ENCODE measurements at places on chromosomes 1 and 21. TPM values are rescaled to one million over a fixed set of nuclear protein-coding genes. Genes with fewer than 3 reads are reported as not detected.

GRCh38 chr1:19390166-19390850 lies 78.2 kb downstream of the SLC66A1 start:
- H3K36me3 ChIP-seq, result peaks cover 4% of the 10 kb centered on the region
- no peak overlapping the region for H3K27ac ChIP-seq
- DNase-seq, result no peak
- 0 out of 2 replicates have a peak, but pooled peaks cover 2% of the 10 kb centered on the region for H3K4me1 ChIP-seq
- no peaks in the 10 kb centered on the region for H3K27me3 ChIP-seq

DNA sequence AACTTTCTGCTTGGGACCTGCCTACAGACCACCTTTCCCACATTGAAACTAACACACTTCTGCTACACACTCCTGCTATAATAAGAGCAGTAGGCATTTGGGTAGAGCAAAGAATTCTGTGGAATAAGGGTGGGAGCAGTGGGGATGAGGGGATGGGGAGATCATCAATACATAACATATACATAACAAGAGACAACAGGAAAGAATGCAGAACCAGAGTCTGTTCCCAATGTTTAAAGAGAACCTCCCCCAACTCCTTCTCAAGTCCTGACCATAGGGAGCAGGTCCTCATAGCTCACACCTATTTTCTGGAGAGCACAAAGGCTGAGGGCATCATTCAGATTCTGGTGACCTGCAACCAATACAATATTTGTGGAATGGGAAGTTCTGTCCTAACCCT lies 121.6 kb upstream of the BARHL2 start:
- H3K4me3 ChIP-seq, result no peak overlapping the region
- peaks cover 3% of the 10 kb centered on the region for H3K36me3 ChIP-seq
- H3K27me3 ChIP-seq, result peaks cover 88% of the 10 kb centered on the region
- no peak for DNase-seq

DNA sequence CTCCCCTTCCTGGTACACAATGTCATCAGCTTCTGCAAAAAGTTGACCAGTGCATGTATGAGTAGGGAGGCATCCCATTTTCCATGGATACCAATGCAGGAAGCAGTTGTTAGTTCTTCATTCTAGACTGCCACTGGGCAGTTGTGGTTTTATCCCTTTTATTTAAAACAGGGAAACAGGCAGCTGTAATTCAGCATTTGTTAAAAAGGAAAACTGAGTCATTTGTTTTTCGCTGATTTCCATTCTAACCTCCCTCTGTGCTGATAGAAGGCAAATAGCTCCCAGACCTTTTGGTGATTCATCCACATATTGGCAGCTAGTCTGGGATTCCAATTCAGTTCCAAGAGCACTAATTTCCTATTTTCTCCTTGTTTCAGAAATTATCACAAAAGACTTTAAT lies 21.1 kb upstream of the ABCA4 start:
- no peak for DNase-seq
- no peaks in the 10 kb centered on the region for H3K27me3 ChIP-seq

- no peaks in the 10 kb centered on the region for H3K36me3 ChIP-seq
- H3K4me1 ChIP-seq, result peaks cover 1% of the 10 kb centered on the region
- H3K4me3 ChIP-seq, result no peak overlapping the region
- no peak for DNase-seq
- no peaks in the 10 kb centered on the region for H3K27me3 ChIP-seq
- no peak overlapping the region for H3K27ac ChIP-seq
These were observed 9.8 kb upstream of the TSPAN2 start for GRCh38 chr1:115098979-115099692.

DNA sequence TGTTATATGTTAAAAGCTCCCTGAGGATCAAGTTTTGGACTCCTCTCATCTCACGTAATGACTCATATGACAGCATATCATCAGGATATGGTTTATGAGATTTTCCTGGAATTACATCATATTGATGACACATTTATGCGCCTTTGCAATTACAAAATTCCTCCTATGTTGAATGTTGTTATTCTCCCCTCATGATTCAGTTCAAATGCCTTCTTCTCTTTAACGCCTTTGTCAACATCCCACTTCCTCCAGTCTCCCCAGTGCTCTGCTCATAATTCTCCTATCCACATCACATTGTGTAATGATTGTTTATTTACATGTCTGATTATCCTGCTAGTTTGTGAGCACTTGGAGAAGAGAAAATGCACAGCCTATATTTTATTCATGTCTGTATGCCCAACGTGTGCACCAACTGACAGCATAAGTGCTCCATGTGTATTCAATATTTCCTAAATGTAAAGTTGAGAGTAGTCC lies 80.9 kb upstream of the BACH1 start:
- no peak overlapping the region for H3K4me3 ChIP-seq
- H3K36me3 ChIP-seq, result no peaks in the 10 kb centered on the region
- H3K27ac ChIP-seq, result no peak overlapping the region
- no peaks in the 10 kb centered on the region for H3K27me3 ChIP-seq

- peaks cover 20% of the 10 kb centered on the region for H3K4me1 ChIP-seq
- H3K27me3 ChIP-seq, result no peaks in the 10 kb centered on the region
- H3K27ac ChIP-seq, result no peak overlapping the region
- no peaks in the 10 kb centered on the region for H3K36me3 ChIP-seq
- H3K4me3 ChIP-seq, result no peak overlapping the region
- DNase-seq, result no peak
These were observed 2.6 kb downstream of the LEFTY1 start for GRCh38 chr1:225886159-225887029.

DNA sequence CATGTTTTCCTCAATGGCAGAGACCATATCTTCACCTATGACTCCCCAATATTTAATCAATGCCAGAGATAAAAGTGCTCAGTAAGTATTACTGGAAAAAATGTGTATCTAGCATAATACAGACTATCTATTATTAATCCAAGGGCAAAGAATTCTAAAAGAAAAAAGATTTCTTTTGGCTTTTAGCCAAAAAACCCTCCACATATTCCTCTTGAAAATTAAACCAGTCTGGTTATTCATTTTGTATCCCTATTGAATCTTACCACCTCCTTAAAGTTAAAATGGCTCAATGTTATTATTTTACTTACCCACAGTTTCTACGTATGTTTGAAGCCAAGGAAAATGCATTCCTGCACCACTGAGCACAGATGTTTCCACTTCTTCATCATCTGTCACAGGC lies 1.6 kb downstream of the TAF1A start:
- H3K27ac ChIP-seq, result no peak overlapping the region
- H3K4me3 ChIP-seq, result no peak overlapping the region
- H3K36me3 ChIP-seq, result peaks cover 2% of the 10 kb centered on the region

GRCh38 chr1:92989936-92990583 lies 28.8 kb upstream of the DIPK1A start:
- DNase-seq, result no peak
- H3K4me3 ChIP-seq, result no peak overlapping the region
- H3K27me3 ChIP-seq, result no peaks in the 10 kb centered on the region
- H3K4me1 ChIP-seq, result no peaks in the 10 kb centered on the region
- no peaks in the 10 kb centered on the region for H3K36me3 ChIP-seq

DNA sequence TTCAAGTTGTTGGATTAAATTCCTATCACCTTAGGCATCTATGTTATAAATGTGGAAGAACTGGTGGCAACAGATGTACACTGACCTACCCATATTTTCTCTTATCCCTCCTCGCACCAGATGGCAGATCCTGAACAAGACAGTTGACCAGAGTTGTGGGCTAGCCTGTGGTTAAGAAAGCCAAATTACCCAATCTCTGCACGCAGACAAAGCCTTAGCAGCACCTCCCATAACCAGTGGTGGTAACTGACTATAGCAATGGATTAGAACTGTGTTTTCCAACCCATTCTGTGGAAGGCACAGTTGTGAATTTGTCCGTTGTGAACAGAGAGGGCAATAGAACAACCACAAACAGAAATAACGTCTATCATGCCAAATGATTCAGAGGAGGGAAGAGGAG lies 20.6 kb downstream of the ABCB10 start:
- H3K36me3 ChIP-seq, result no peaks in the 10 kb centered on the region
- H3K4me3 ChIP-seq, result no peak overlapping the region
- no peaks in the 10 kb centered on the region for H3K27me3 ChIP-seq
- no peaks in the 10 kb centered on the region for H3K4me1 ChIP-seq

- H3K27me3 ChIP-seq, result no peaks in the 10 kb centered on the region
- H3K27ac ChIP-seq, result no peak overlapping the region
- no peaks in the 10 kb centered on the region for H3K36me3 ChIP-seq
- no peak overlapping the region for H3K4me3 ChIP-seq
- H3K4me1 ChIP-seq, result no peaks in the 10 kb centered on the region
- DNase-seq, result no peak
These were observed 135.8 kb upstream of the B3GALT2 start for GRCh38 chr1:193322211-193322610.

GRCh38 chr1:209400351-209401220 lies 182.9 kb upstream of the CAMK1G start:
- peaks cover 23% of the 10 kb centered on the region for H3K4me1 ChIP-seq
- H3K36me3 ChIP-seq, result no peaks in the 10 kb centered on the region
- H3K27ac ChIP-seq, result no peak overlapping the region

- H3K4me1 ChIP-seq, result no peaks in the 10 kb centered on the region
- no peak overlapping the region for H3K27ac ChIP-seq
- DNase-seq, result no peak
- no peaks in the 10 kb centered on the region for H3K27me3 ChIP-seq
- no peaks in the 10 kb centered on the region for H3K36me3 ChIP-seq
- no peak overlapping the region for H3K4me3 ChIP-seq
These were observed 14.0 kb upstream of the RC3H1 start for GRCh38 chr1:174036204-174036603.

DNA sequence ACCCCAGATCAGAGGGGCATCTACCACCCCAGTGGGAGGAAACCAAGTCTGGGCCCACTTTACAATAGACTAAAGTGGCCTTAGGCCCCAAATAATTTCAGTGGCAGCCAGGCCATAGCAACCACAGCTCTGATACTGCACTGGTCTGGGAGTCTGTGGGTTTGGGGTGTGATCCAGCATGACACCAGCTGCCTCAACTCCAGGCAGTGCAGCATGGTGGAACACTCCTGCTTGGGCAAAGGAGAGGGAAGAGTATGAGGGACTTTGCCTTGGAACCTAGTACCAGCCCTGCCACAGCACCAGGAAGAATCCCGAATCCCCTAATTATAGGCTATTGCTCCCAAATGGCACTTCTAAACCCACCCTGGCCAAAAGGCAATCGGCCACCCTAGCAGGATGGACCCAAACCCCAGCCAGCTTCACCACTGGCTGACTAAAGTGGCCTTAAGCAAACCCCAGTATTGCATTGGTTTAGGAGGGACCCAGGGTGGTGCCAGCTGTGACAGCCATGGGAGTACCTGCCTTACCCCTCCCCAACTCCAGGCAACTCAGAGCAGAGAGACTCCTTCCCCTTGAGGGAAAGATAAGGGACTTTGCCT lies 47.1 kb downstream of the PACC1 start:
- no peaks in the 10 kb centered on the region for H3K4me1 ChIP-seq
- no peaks in the 10 kb centered on the region for H3K27me3 ChIP-seq
- no peak overlapping the region for H3K27ac ChIP-seq
- no peak for DNase-seq

GRCh38 chr1:30232288-30232899 lies 491.0 kb downstream of the MATN1 start:
- H3K36me3 ChIP-seq, result no peaks in the 10 kb centered on the region
- peak; percentile 58 for DNase-seq
- H3K4me3 ChIP-seq, result no peak overlapping the region
- H3K4me1 ChIP-seq, result no peaks in the 10 kb centered on the region
- H3K27me3 ChIP-seq, result no peaks in the 10 kb centered on the region

DNA sequence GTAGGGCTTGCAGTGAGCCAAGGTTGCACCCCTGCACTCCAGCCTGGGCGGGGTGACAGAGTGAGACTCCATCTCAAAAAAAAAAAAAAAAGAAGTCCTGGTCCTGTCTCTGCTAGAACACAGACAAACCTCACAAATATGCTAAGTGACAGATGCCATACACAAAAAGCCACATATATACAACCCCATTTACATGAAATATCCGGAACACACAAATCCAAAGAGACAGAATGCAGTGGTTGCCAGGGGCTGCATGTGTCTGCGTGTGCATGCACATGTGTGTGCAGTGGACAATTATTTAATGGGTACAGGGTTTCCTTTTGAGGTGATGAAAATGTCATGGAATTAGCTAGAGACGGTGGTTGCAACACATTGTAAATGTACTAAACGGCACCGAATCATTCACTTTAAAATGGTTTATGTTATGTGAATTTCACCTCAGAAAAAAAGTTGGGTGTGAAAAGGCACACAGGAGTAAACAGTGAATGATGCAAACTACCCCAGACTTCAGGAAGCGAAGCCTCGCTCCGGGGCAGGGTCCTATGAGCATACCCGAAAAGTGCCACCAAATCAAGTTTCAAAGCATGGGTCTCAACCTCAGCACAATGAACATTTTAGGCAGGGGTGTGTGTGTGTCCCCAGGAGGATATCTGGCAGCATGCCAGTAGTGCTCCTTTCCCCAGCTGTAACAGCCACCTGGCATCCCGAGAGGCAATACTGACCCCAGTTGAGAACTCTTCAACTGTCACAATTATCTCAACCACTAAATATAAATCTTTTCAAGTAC lies 48.3 kb downstream of the GNB1 start:
- no peaks in the 10 kb centered on the region for H3K4me1 ChIP-seq
- H3K36me3 ChIP-seq, result no peaks in the 10 kb centered on the region
- H3K27me3 ChIP-seq, result no peaks in the 10 kb centered on the region

DNA sequence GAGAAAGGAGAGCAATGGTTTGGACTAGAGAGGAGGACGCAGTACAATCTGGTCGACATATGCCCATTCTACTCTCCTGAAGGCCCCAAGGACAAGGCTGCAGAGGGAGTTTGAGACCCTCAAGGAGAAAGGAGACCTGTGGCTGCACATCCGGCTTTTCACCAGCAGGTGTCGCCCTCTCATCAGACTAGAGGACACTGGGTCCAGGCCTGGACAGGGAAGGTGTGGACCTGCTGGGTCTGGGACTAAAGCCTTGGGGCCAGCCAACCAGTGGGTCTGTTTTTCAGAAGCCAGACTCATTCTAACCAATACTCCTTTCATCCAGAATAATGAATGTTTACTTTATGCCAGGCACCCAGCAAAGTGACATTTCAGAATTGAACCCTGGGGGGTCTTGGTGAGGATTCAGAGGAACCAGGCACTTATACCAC lies 5.0 kb downstream of the SRARP start:
- no peak overlapping the region for H3K27ac ChIP-seq
- DNase-seq, result peak; percentile 64
- H3K36me3 ChIP-seq, result no peaks in the 10 kb centered on the region
- peaks cover 11% of the 10 kb centered on the region for H3K4me1 ChIP-seq
- H3K27me3 ChIP-seq, result no peaks in the 10 kb centered on the region

DNA sequence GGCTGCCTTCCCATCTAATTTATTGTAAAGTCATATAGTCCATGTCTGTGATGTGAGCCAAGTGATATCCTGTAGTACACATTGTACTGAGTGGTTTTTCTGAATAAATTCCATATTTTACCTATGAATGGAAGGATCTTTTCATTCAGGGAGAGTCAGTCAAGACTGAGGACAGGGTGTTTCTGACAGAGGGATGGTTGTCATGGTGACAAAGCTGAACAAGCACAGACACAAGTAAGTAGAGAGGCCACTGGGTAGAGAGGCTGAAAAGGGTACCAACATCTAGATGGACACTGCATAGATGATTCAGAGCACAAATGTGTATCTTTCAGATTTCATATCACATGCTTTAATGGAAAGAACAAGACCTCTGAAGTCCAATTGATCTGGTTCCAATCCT lies 22.6 kb upstream of the IL20 start:
- H3K4me1 ChIP-seq, result no peaks in the 10 kb centered on the region
- H3K27me3 ChIP-seq, result no peaks in the 10 kb centered on the region
- no peak overlapping the region for H3K27ac ChIP-seq

The CADM3 gene
- 8.3 TPM for total RNA-seq

The CD48 gene
- not detected for total RNA-seq

The TCEA3 gene
- 0.21 TPM for total RNA-seq

The FAM72D gene
- total RNA-seq, result 12.7 TPM

The CYP4X1 gene
- 1.3 TPM for total RNA-seq

The KRTAP19-1 gene
- total RNA-seq, result not detected

The KIF2C gene
- 68.1 TPM for total RNA-seq

The BMP8B gene
- 0.37 TPM for total RNA-seq

The MAB21L3 gene
- total RNA-seq, result not detected

The ZBTB8B gene
- 3.7 TPM for total RNA-seq

Data from H1 (cell line).